ENCODE measurements at places on chromosomes 2 and 18. TPM values are rescaled to one million over a fixed set of nuclear protein-coding genes. Genes with fewer than 3 reads are reported as not detected.
A peak's percentile ranks its signal among the peaks of the same experiment; 100 is the strongest.

- DNase-seq = no peak
Measured at GRCh38 chr2:231315896-231316295, 79.6 kb upstream of the B3GNT7 start.

DNA sequence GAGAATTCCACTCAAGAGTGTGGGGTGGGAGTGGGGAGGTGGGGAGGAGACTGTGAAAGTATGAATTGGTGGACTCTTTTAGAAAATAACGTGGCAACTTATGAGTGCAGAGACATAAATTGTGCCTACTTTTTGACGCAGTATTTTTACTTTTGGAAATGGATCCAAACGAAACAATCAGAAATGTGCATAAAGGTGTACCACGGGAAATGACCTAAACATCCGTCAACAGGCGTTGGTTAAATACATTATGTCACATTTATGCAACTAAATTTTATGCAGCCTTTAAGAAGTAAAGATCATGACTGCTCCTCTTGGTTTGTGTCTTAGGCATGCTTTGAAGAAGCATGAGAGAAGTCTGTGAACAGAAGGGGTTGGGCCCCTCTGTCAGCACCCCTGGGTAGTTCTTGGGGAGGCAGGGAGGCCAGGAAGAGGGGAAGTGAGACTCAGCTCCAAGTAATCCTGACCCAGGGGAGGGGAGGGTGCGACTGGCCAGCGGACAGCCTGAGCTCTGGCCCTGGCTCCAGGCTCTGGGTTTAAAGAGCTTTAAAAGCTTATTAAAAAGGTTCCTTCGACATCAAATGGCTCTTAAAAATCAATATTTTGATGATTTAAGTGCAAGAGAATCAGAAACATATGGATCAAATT, 126.4 kb upstream of the HAAO start:
- peak; percentile 31 for DNase-seq

DNA sequence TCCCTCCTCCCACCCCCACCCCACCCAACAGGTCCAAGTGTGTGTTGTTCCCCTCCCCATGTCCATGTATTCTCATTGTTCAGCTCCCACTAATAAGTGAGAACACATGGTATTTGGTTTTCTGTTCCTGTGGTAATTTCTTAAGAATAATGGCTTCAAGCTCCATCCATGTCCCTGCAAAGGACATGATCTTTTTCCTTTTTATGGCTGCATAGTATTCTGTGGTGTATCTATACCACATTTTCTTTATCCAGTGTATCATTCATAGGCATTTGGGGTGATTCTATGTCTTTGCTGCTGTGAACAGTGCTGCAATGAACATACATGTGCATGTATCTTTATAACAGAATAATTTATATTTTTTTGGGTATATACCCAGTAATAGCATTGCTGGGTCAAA, 12.3 kb upstream of the ASAP2 start:
- DNase-seq = no peak

- DNase-seq = no peak
Measured at GRCh38 chr18:13324880-13325279, 106.3 kb downstream of the LDLRAD4 start.

DNA sequence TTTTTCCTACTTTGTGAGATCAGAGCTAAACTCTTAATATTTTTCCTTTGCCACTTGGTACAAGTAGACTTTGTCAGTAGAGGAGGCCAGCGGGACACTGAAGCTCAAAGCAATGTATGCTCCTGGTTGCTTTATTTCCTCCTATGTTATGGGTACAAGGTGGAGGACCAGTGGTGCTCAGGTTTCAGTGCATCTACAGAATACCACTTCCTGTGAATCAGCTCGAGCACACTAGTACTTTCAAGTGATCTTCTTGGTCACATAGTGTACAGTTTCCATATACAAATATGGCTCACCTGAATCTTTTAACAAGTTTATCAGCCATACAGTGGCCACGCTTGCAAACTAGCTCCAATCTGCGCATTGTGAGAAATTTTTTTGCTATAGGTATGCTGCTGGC, 1674.8 kb upstream of the TMEFF2 start:
- DNase-seq = no peak

The IL1R2 gene
- total RNA-seq = 1.3 TPM

The SCN9A gene
- total RNA-seq = 1.8 TPM

The ZNF892 gene
- 2.5 TPM for total RNA-seq

GRCh38 chr2:118586312-118586711, 261.1 kb downstream of the EN1 start:
- no peak for DNase-seq

The CBLN2 gene
- not detected for total RNA-seq

DNA sequence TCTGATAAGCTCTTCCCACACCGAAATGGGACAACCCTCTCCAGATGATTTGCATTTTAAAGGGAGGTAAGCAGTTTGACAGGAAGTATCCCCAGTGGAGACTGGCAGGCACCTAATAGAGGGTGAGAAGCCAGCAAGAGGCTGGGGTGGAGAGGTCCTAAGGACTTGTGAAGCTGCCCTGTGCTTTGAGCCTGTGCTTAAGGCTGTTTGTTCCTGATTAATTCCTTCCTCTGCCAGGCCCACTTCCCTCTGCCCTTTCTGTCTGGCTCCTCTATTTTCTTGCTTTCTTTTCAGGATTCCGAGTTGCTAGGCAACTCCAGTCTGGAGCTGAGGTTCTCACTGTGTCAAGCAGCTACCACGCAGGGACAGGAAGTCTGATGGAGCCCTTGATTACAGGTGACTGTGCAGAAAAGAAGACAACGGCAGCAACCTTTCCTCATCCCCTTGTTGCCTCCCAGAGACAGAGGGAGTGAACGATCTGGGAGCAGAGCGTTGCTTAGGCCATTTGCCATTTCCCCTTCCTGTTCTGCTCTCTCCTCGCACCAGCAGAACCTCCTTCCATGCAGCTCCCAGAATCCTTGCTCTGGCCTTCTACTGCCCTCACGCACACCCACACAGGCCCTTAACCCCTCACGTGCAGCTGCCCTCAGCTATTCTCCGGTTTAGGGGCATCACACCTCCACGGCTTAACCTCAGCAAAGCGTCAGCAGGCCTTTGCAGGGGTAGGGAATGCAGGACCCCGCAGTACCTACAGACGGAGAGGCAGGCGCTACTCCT, 103.6 kb upstream of the CELF4 start:
- no peak for DNase-seq
